SJCRH30 (cell line): ENCODE measurements at places on chromosomes 6 and 20. TPM values are rescaled to one million over a fixed set of nuclear protein-coding genes. Genes with fewer than 3 reads are reported as not detected.

- no peak for DNase-seq
Observed at GRCh38 chr6:139236105-139236504, 55.7 kb downstream of the TXLNB start.

DNA sequence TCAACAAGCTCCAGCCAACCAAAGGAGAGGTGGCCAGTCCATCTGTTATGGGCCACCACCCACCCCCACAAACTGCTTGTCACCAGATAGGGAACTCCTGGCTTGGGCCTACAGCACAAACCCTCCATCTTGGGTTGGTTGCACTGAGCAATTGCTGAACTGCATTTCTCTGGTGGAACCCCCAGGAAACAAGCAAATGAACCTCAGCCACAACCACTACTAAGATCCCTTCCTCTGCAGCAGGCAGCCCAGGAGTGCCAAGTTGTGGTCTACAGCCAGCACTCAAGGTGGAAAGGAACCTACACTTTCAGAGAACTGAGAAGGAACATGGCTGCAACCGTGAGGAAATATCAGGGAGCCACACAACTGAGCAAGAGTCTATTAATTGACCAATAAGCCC lies 171.6 kb downstream of the TMEM200A start:
- no peak for DNase-seq

GRCh38 chr6:38495518-38495917 lies 144.2 kb downstream of the BTBD9 start:
- no peak for DNase-seq

DNA sequence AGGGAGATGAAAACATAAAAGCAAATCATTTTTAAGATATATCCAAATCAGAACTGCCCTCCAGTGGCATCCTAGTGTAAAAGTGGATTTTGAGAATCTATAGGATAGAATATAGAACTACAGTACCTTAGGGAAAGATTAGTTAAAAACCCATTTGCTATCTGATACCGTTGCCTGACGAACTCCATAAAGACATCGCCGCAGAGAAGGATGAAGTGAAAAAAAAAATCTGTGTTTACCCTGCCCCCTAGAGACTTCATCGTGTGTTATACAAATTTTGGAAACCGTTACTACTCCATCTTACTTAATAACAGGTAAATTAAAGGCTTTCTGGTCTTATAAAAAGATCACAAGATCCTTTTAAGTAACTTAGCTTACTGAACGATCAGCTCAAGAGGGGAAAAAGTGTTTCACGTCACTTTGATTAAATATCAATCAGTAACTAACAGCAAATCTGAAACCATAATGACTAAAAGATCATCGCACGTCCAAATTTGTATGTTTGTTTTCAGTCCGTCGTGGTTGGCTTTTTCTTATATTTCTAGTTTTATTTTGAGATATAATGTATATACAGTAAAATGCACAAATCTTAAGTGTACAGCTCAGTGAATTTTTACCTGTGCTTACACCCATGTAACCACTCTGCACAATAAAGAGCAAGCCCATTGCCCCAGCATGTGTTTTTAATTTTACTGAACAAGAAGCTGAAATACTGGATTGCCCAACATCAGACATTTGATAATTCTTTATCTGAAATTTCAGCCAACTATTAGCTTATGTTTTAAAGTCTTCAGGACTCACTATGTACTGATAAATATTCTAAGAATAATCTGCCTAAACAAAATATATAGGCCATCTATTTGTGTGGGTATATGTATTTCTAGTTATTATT lies 881 bp upstream of the MCM3 start:
- DNase-seq, result no peak

GRCh38 chr6:81568973-81569372 lies 183.5 kb downstream of the TENT5A start:
- DNase-seq, result no peak

DNA sequence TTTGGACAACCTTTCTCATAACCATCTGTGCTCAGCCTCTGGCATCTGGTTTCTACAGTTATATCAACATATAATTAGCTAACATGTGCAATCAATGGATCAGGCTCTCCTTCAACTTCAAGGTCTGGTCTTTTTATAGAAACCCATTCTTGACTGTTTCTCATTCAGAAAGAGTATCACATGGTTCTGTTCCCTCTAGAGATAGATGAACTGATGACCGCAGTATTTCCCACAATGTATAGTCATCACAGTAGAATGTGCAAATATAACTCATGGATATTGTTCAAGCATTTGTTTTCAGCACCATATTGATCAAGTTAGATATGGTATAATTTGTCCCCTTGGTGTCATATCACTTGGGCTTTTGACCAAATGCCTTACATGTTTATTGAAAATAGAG lies 656.2 kb downstream of the FRK start:
- no peak for DNase-seq

MAPK13 gene
- total RNA-seq, result 0.08 and 0.23 TPM in 2 replicates

DNA sequence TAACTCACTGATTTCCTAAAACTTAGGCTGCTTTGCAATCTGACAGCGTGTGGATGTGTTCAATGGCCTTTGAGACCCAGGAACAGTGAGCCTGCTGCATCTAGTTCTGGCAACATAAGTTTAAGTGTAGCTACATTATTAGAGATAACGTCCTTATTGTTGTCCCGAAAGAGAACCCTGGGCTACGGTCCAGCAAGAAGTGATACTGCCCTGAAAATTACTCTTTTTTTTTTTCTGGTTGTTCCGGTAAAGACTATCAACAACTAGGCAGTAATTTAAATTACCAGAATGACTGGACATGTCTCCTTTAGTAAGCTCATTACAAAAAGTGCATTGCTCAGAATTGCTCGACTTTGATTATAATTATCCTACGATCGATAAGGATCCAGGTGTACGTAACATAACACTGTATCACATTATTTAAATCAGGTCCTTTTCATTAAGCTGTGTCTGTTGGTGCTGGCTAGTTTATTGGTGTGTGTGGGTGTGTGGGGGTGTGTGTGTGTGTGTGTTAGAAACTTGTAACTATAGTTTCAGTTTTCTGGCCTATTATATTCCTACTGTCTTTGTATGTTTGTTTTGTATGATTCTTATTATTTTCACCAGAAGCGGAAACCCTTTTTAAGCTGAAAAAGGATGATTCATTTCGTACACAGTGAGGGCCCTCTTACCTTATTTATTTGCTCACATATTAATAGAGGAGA lies 3.0 kb downstream of the TSHZ2 start:
- DNase-seq, result no peak

DNA sequence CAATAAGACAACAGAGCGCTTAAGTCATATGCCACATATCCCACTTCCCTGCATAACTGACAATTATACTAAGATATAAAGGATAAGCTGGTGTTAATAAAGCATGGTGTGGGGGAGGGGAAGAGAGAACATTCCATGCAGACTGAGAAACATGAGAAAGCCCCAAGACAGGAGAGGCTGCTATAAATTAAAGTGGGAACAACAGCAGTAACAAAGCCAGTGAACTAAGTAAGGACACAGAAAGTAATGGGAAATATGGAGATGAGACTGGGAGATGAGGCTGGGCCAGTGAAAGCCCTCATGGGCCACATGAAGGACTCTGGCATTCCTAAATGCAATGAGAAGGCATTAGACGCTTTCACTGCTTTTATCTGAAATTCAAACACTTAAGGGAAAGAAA lies 41.3 kb downstream of the SESN1 start:
- DNase-seq, result no peak

GRCh38 chr6:40852779-40853373 lies 186.1 kb downstream of the UNC5CL start:
- DNase-seq, result peak; percentile 19

ADA gene
- 17.9 and 19.0 TPM in 2 replicates for total RNA-seq

MLN gene
- total RNA-seq, result not detected in 2 replicates

- no peak for DNase-seq
Observed at GRCh38 chr6:167031082-167031709, 32.0 kb downstream of the CEP43 start.

DNA sequence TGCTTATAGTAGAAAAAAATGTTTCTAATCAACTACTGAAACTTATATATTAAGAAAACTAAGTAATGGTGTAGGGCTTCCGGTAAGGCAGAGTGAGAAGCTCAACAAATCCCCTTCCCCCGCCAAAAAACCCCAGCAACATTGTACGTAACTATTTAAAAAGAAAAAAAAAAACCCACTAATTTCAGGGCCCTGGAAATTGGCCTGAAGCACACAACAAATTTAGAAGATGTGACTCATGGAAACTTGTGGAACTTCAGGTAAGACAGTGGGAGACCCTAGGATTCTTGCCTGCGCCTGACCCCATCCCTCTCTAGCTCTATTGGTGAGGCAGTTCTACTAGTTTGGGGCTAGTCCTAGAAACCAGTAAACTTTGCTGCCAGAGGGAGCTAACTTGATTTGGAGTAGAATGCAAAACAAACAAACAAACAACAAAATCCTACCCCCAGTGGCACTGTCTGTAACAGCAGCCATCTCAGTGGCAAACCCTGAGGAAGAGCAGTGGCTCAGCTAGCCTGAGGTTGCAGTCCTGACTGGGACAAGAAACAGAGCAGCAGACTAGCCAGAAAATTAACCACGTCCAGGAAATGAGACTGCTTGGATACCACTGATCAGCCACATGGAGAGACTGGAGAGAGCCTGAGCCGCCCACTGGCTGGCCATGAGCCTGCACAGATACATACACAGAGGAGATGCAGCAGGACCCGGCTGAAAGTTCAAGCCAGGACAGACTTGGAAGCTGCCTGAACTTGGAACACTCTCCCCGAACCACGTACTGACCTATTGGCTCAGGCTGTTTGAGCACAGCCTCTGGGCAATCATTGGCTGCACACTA lies 135.1 kb downstream of the TBXT start:
- peak; percentile 10 for DNase-seq

MAVS gene
- 26.4 and 28.9 TPM in 2 replicates for total RNA-seq

DNA sequence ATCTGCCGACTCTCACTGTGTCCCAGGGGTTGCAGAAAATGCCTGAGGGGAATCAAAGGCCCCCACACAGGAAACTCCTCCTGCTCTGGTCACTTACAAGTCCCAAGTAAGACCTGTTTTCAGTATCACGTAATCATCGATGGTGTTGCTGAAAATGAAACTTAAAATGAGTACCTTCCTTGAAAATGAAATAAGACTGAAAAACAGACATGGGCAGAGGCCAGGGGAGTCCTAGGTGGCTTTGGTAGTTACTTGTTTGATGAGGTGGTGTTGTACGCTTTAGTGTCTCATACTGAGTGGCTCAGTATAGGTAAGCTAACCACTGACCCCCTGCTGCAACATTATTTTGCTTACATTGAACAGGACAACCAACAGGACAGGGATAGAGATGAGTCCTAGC lies 43.0 kb upstream of the SYNCRIP start:
- DNase-seq, result no peak

DNA sequence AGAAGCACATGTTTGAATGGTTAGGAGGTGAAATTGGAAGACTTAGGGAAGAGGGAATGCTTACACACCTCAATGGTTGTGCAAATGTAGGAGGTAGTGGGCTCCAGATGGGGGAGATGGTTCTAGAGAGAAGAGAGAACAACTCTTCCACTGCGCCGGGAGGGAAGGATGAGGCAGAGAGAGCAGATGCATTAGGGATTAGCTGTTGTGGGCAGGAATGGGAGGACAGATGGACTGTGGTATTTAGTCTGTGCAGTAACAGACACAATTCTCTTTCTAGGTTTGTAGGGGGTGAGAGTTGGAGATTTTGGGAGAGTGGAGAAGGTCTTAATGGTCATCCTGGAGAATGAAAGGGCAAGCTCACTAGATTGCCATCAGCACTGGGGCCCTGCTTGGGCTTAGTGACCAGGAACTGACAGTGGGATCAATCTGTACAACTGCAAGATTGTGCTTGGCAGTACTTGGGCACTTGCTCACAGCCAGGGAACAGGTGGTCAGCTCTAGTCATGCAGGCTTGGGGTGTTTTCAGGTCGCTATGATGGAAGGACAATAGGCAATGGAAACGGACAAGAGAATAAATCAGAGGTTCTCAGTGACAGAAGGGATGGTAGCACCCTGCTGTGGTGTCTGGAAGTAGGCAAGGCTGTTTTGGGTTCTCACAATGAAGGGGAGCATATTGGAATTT lies 182.0 kb upstream of the MYLIP start:
- peak; percentile 54 for DNase-seq

- no peak for DNase-seq
Observed at GRCh38 chr6:103925317-103925716, 934.4 kb downstream of the HACE1 start.

GRCh38 chr6:21468461-21468860 lies 125.1 kb upstream of the SOX4 start:
- DNase-seq, result no peak

GRCh38 chr20:13552061-13552460 lies 86.7 kb downstream of the TASP1 start:
- DNase-seq, result no peak

MDFI gene
- total RNA-seq, result 166 and 176 TPM in 2 replicates

- DNase-seq, result no peak
Observed at GRCh38 chr6:42610416-42610815, 46.6 kb downstream of the UBR2 start.

PRR18 gene
- total RNA-seq, result 0.33 and 0.47 TPM in 2 replicates

RGS19 gene
- total RNA-seq, result 17.2 and 18.8 TPM in 2 replicates
